Globus pallidus (tissue), 1 donor: ENCODE measurements at places on chromosomes 1 and 21.

DNA sequence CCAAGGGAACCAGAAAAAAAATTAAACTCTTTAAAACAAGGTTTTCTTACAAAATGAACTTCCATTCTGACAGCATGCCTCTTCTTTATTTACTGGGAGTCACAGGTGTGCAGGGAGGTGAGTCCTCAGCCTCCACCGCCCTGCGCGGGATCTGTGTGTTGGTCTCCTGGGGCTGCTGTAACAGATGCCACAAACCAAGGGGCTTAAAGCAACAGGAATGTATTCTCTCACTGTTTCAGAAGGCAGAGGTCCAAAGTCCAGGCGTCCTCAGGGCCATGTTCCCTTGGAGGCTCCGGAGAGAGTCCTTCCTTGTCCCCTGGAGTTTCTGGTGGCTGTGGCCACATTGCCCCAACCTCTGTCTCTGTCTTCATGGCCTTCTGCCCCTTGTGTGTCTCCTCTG is 123.6 kb upstream of the C1orf174 start:
- DNase-seq = no peak

GRCh38 chr1:97061604-97062003 is 340.0 kb downstream of the PTBP2 start:
- no peak for DNase-seq

DNA sequence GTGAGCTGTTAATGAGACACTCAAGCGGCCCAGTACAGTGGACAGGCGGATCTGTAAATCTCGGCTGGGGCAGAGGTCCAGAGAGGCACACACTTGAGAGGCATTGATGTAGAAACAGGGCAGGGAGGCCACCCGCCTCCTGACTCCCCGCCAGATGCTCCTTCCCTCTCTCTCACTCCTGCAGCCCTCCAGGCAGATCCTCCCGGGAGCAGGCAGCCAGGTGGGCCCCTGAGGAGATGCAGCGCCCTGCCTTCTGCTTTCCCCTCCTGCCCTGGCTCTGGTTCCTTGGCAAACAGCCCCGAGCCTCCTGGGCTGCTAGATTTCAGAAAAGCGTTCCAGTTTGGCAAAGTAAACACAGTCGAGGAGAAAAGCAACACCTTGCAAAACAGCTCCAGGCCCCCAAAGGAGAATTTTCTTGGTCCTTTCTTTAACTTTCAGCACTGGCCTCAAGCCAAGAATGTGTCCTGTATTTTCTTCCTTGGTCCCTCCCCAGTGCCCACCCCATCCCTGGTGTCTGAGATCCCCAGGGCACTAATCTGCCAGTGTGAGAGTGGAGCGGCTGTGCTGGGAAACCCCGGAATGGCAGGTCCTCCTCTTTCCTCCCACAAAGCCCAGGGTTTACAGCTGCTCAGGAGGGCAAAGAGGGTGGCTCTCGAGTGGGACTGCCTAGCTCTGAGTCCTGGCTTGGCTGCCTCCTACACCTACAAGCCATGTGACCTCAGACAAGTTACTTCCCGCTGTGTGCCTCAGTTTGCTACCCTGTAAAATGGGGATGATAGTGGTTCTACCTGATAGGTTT is 29.4 kb upstream of the IFNLR1 start:
- DNase-seq = no peak

GRCh38 chr1:225021037-225021436 is 91.6 kb downstream of the DNAH14 start:
- no peak for DNase-seq

DNA sequence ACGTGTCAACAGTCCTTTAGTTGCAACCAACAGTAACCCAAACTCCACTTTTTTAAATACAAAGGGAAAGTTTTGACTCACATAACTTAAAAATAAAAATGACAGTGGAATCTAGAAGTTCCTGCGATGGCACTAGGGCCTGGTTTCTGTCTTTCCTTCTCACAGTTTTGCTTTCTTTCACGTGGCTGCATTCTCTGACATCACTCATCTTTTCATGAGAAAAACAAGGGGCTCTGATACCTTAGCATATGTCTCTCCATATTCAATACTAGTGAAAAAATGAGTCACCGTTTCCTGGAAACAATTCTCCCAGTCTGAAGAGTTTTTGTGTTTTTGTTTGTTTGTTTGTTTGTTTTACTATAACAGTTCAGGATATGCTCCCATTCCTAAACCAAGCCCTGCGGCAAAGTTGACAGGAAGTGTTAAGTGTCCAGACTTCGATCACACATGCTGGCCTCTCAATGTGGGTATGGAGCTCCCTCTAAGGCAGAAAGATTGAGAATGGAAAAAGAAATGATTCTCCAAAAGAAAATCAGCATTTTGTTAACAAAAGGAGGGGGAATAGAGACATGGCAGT is 483.3 kb downstream of the TTLL7 start:
- no peak for DNase-seq

GRCh38 chr1:225660544-225660946 is 7.6 kb upstream of the ENAH start:
- no peak for DNase-seq

DNA sequence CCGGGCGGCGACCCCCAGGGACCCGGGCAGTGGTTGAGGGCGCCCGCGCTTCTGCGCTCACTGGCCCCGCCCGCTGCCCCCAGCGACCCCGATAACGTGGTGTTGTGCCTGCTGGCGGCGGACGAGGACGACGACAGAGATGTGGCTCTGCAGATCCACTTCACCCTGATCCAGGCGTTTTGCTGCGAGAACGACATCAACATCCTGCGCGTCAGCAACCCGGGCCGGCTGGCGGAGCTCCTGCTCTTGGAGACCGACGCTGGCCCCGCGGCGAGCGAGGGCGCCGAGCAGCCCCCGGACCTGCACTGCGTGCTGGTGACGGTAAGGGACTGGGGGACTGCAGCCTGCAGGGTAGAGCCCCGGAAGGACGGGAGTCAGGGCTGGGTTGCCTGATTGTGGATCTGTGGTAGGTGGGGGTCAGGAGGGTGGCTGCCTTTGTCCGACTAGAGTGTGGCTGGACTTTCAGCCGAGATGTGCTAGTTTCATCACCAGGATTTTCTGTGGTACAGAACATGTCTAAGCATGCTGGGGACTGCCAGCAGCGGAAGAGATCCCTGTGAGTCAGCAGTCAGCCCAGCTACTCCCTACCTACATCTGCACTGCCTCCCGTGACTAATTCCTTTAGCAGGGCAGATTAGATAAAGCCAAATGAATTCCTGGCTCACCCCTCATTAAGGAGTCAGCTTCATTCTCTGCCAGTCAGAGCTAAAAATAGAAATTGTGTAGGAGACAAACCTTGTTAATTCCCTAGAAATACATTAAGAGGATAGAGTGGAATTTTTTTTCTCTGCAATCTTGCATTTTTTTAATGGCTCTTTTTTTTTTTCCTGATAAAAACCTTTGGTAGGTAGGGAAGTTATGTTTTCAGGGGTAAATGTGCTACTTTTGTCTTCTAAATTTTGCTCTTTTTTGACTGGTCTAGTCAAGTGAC is 1.5 kb downstream of the GADD45A start:
- DNase-seq = peak; percentile 50

DNA sequence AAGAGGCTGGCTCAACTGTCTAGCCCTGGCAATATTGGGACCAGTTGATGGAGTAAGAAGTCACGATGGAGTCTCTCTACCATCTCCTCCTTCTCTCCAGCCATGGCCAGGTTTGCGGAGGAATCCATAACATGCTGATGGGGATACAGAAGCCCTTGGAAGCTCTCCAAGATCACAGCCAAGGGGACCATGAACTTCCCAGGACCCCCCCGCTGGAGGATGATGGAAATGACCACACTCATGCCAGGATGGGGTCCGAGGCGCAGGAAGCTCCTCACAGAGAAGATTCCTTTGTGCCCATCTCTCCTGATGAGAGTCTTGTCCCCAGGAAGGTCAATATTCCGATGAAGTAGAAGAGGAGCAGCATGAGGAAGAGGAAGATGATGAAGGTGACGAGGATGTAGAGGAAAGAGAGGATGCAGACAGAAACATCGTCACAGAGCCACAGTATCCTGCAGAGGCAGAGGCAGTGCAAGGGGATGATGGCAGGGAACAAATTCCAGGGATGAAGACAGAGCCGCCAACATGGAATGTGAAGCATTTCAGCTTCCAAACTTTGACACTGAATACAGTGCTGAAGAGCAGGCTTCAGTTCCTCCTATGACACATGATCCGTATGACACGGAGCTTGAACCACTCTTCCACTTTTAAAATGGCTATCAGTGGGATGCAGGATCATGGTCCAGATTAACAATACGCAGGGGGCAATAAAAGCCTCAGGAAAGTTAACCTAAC is 57.9 kb upstream of the EDN2 start:
- DNase-seq = no peak

DNA sequence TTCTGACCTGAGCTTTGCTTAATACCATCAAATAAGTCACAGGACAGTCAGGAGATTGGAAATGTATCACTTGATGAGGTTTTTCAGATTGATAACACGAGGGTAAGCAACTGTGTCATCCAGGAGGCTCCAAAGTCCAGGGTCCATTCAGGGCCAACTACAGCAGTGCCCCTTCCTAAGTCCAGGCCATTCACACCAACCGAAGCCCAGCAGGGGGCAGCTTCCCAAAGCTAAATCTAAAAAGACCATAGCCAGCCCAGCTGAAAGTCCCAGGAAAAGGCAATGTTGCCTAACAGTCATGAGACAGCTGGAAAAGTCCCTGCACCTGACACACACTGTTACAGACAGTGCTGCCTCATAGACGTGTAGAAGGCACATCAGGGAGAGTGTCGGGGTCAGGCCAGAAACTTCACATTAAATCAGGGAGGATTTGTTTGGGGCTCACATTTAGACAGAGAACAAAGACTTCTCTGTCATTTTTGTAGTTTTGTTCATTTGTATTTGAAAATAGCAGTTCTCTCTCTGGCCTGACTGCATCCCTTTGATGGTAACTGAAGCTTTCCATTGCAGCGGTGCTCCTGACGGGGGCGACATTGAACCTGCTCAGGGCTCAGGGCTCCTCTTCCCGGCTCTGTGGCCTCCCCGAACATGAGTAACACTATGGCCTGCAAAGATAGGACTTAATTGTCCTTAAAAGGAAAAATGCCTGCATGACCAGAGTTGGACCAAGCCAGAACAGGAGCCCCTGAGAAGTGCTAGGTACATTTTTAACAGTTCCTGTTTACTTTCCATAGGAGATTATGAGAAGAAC is 200.4 kb downstream of the NRIP1 start:
- DNase-seq = peak; percentile 93

GRCh38 chr1:206836111-206836510 is 29.3 kb upstream of the IL20 start:
- no peak for DNase-seq
